ENCODE measurements at places on chromosomes 6 and 20.

GRCh38 chr6:94175465-94175864 lies 756.1 kb upstream of the EPHA7 start:
- DNase-seq: no peak

GRCh38 chr6:44730771-44731391 lies 343.4 kb downstream of the CDC5L start:
- DNase-seq: no peak

DNA sequence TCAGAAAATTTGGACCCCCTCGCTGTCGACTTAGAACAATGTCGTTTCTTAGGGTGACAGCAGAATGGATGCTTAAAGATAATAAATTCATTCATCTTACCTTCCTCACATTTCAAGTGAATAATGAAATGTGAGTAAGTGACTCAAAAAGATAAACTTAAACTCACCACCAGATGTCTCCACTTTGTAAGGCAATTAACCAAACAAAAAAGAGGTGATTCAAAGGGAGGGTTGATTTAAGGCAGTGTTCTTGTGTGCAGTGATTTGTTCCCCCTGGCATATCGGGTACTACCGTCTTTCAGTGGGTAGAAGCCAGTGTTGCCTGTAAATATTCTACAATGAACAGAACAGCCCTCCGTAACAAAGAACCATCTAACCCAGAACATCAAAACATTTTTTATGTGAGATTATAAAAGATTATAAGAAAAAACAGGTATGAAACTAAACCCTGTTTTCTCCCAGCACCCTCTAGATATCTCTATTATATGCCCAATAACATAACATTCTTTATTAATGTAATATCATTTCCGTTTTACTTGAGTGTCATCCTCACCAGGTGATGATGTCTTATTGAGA lies 589.7 kb downstream of the CBLN4 start:
- DNase-seq: no peak

DNA sequence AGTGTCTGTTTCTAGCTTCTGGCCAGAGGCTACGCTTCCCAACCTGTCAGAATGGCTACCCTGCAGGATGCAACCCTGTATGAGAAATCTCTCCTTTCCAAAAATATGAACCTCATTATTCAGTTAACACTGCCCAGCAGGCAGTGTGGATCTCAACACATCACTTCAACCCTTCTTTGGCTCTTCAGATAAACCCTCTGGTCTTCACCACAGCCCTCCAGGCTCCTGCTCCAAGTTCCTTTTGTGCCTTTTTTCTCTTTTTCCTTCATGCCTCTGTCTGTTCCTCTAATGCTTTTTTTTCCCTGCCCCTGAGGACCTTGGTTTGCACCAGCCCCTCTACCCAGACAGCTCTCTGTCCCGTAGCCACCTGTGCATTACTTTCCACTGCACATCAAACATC lies 207.4 kb downstream of the MYLK4 start:
- no peak for DNase-seq

- DNase-seq: no peak
Measured at GRCh38 chr6:108074057-108074358, 533 bp downstream of the OSTM1 start.

GRCh38 chr6:138115877-138116660 lies 8.8 kb upstream of the PERP start:
- DNase-seq: peak; percentile 52

GRCh38 chr6:46948699-46949098 lies 27.0 kb upstream of the ADGRF5 start:
- no peak for DNase-seq

- no peak for DNase-seq
Measured at GRCh38 chr20:8464368-8464767, 332.3 kb downstream of the PLCB1 start.

DNA sequence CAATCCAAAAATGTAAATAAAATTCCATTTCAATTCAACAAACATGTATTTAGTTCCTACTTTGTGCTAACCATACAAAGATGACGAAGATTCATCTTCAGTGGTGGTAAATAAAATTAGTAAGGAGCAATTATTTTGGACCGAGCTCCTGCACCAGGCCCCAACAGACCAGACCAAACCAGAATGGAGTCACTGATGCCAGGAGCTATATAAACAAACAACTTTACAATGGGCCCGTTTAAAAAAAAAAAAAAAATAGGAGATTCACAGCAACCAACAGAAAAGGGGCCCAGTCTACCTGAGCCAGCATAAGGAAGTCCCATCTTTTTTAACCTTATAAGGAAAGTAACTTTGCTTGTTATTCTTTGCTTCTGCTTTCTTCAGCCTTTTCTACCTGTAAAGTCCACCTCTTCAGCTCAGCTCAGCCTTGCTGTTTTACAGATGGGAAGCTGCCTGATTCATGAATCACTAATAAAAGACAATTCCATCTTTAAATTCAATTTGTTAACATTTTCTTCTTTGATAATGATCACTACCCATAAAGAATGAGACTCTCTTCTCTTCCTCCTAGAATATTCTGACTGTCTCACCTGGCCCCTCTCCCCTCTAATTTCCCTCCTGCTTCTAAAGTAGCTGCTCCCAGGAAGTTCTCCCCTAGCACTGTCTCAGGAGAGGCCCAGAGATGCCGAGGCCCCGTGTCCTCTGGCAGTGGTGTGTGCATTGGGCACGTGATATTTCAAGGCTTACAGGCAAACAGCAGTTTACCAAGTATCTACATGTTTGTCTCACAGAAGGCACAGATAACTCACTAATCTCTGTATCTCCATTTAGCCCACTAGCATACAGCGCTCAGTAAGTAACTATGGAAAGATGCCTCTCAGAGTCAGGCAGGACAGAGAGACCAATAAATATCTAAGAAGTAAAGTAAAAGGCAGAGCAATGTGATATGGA lies 8.4 kb downstream of the MBOAT1 start:
- DNase-seq: no peak

DNA sequence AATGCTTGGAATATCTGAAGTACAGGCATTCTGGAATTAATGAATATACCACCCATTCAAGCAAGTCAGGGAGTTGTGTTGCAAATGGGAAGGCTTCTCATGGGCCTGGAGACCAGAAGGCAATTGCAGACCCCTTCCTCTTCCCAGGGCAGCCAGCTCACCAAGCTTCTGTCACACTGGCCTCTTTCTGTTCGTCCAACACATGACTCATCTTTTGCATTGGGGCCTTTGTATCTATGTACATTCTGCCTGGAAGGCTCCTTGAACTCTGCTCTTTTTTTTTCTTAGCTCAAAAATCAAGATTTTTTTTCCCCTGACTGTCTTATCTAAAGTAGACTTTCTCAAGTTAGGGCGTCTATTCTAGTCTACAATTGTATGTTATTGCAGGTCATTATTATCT lies 132.9 kb upstream of the MYLIP start:
- no peak for DNase-seq

DNA sequence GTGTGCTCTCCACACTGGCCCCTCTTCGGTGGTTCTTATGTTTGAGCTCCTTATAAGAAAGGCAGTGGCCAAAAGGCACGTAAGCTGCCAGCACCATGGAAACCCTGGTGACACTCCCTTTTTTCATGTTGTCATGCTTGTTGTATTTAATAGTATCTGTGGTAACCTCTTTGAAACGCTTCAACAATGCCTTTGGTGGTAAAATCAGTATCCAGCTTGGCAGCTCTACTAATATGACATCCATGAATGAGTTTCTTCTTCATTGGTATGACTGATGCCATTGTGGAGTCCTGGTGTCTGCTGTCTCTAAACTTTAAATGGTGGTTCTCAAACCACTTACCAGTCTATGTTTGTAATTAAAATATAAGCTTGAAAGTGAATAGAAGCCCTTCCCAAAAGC lies 10.7 kb upstream of the MYLK2 start:
- DNase-seq: no peak

GRCh38 chr6:26570027-26570809 lies 26.5 kb upstream of the ABT1 start:
- DNase-seq: no peak

DNA sequence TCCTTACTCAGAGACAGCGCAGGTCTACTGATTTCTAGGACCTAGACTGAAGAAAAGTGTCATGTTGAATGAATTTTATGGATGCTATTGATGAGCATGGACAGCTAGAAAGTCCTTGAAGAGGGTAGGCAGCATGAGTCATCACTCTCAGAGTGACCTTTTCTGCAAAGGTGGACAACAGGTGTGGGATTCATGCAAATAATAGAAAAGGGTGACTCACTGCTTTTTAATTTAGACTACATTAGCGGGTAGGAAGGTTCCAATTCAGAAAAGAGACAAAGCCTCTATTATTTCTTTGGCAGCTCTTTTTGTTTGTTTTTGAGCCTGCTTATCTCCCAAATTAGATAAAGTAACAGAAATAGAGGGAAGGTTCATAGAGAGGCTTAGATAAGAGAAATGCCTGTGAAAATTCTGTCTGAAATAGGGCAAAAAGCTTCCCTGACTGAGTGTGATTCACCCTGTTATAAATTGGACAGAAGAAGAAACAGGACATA lies 191.4 kb downstream of the TENT5A start:
- DNase-seq: no peak

DNA sequence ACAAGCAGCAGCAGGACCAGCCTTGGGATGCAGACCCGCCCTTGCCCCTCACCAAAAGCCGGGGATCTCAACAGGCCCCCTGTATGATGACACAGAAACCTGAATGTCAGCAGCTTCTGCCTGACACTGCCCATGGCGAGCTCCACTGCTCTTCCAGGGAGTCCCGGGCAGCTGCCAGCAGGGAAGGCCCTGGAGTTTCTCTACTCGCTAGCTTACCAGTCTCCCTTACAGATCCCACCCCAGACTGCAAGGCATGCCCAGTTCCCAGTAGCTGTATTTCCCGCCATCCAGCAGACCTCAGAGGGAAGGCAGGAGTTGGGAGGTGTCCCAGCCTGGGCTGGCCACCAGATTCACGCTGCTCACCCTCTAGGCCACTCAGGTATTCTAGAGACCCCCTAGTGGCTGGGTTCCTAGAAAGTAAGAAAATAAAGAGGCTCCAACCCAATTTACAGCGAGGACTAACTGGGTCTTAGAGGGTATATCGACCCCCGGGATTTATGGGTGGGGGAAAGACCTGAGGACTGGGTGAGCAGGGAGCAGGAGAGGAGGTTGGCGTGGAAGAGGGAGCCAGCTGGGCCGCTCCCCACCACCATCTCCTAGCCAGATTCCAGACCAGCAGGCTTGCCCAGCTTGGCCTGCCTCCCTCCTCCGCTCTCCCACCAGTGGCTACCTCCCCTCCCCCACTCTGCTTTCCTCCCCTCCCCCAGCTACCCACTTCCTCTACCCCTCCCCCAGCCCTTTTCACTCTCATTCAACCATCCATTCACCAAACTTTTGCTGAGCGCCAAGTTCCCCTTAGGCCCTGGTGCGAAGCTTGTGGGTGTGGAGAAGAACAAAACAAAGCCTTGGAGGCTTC lies 9.7 kb upstream of the HMGA1 start:
- DNase-seq: no peak

- DNase-seq: no peak
Measured at GRCh38 chr6:40891686-40892085, 147.3 kb downstream of the UNC5CL start.

- no peak for DNase-seq
Measured at GRCh38 chr20:8545212-8545611, 413.1 kb downstream of the PLCB1 start.

GRCh38 chr6:63565727-63566596 lies 6.3 kb upstream of the LOC128125822 start:
- DNase-seq: no peak

GRCh38 chr6:109261811-109262210 lies 120.5 kb downstream of the CD164 start:
- DNase-seq: no peak

DNA sequence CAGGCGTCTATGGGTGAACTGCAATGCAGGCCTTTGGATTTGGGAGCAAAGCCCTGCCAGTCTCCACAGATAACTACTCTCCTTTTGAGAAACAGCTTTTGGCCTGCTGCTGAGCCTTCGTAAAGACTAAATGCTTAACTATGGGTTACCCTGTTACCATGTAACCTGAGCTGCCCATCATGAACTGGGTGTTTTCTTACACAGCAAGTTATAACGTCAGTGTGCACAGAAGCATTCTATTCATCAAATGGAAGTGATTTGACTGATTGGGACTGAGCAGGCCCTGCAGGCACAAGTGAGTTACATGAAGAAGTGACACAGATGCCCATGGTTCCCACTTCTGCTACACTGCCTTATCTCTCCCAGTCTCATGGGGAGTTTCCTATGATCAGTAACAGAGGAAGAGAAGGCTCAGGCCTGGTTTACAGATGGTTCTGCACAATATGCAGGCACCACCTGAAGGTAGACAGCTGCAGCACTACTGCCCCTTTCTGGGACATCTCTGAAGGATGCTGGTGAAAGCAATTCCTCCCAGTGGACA lies 319.1 kb downstream of the CD83 start:
- no peak for DNase-seq

DNA sequence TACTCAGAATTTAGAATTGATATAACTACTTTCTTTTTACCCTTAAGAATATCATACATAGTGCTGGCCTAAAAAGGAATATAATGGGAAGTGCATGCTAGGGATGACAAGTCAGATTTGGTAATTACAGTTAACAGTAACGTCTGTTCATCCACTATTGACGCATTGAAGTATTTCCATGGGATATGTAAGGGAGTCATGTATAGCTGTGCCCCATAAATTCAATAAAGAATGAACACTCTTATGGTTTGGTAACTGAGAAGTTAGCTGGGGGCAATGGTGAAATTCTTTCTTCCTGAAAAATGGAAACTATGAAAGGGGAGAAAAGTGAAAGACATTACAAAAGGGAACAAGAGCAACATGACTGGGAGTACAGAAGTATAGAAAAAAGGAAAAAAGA lies 2.6 kb upstream of the COL19A1 start:
- DNase-seq: no peak

DNA sequence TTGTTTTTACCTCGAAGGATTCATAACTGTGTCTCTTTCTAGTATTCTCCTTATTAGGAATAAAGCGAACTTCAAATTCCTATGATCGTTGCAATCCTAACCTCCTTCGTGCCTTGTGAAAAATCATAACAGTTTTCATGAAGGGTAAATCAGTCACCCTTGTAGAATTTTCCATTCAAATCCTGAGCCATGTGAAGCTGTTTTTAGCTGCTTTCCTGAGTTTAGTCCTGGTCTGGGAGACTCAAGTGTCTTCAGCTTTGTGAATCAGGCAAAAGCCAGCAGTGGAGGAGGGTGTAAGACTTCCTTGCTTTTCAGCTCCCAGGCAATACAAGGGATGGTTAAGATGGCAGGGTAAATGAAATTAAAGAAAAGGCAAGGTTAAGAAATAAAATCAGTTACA lies 24.3 kb downstream of the GCNT2 start:
- no peak for DNase-seq

- DNase-seq: no peak
Measured at GRCh38 chr20:22794200-22794599, 209.8 kb upstream of the FOXA2 start.

GRCh38 chr20:44908987-44909871 lies 631 bp upstream of the PABPC1L start:
- no peak for DNase-seq

- no peak for DNase-seq
Measured at GRCh38 chr20:57678340-57678739, 31.5 kb downstream of the PMEPA1 start.

GRCh38 chr6:109322825-109323224 lies 59.4 kb downstream of the CD164 start:
- no peak for DNase-seq

All from GM13976 (cell line).